ENCODE measurements at places on chromosomes 16 and 17.

- DNase-seq = no peak
Observed at GRCh38 chr17:58760248-58760647, 4.6 kb downstream of the PPM1E start.

GRCh38 chr17:78697554-78698343 lies 84.3 kb downstream of the CYTH1 start:
- no peak for DNase-seq

- no peak for DNase-seq
Observed at GRCh38 chr16:57341441-57342303, 16.9 kb upstream of the CCL22 start.

GRCh38 chr16:30697264-30698138 lies 1.5 kb upstream of the SRCAP start:
- DNase-seq = no peak

- no peak for DNase-seq
Observed at GRCh38 chr17:55272711-55273578, 8.2 kb downstream of the HLF start.

- DNase-seq = peak; percentile 92
Observed at GRCh38 chr17:45225964-45226530, 4.4 kb downstream of the FMNL1 start.

GRCh38 chr16:89864527-89864820 lies 8.9 kb upstream of the TCF25 start:
- DNase-seq = no peak

DNA sequence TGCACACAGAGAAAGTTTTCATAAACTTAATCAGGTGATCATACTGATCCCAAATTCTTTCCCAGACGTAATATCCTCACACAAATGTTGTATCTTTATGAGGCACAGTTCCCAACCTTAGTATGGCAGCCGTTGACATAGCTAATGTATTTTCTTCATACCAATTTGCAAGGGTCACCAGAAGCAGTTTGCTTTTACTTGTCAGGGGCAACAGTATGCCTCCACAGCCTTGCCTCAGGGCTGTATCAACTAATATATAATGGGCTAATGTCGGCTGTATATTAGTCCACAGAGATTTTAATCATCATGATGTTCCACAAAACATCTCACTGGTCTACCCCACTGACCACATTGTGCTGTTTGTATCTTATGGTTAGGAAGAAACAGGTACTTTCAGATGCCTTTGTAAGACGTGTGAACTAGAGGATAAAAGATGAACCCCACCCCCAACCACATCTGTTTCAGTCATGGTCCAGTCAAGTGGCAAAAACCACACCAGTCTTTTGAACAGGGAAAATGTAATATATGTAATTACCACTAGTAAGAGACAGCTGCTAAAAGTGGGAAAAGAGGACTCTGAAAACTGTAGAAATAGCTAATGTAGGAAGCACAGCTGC lies 55.2 kb downstream of the GAN start:
- DNase-seq = no peak

- no peak for DNase-seq
Observed at GRCh38 chr17:75188614-75189013, 5.9 kb upstream of the SUMO2 start.

- no peak for DNase-seq
Observed at GRCh38 chr16:76511203-76511602, 234.0 kb downstream of the CNTNAP4 start.

DNA sequence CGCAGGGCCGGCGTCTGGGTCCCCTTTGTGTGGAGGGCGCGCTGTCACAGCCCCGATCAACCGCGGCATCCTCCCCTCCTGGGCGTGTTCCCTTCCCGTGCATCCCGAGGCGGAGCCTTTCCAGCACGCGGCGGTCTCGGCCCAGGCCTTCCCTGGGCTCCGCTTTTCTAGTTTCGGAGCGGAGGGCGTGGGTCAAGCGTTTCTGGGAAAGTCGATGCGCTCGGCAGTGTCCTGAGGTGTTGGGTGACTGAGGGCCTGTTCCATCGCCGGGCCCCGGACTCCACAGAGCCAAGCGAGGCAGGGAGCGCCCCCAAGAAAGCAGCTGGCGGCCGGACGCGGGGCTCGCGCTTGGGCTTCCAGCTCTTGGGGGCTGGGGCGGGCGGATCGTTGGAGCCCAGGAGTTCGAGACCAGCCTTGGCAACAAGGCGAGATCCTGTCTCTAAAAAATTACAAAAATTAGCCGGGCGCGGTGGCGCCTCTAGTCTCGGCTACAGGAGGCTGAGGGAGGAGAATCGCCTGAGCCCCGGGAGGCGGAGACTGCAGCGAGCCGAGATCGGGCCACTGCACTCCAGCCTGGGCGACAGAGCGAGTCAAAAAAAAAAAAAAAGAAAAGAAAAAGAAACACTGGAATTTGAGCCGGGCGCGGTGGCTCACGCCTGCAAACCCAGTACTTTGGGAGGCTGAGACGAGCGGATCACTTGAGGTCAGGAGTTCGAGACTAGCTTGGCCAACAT lies 806 bp downstream of the IFT140 start:
- no peak for DNase-seq

DNA sequence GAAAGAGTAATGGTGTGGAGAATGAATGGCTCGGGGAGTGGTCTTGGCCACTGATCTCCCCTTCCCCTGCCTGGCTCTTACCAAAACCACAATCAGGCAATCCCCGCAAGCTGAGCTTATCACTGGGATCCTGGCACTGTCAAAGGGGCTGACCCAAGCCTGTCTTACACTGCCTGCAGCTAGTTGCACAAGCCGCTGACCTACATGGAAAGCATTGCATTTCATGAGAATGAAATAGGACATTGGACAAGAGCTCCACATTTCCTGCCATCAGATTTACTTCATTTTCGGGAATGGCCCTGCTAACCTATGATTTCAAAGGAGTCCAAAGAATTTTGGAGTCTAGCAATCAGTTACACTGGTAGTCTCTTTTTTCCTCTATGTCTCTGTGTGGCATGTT lies 146.4 kb downstream of the PCTP start:
- no peak for DNase-seq

Data from stimulated activated CD4-positive, alpha-beta T cell treated with anti-CD3 and anti-CD28 coated beads, Interleukin-12 subunit alpha, Interleukin-12 subunit beta, amount 100 ng/mL, for 4 hours (primary cell).